T-helper 1 cell (primary cell): ENCODE measurements at places on chromosomes 16 and 17.

GRCh38 chr17:54888254-54888653 lies 12.4 kb upstream of the TOM1L1 start:
- DNase-seq, result no peak

DNA sequence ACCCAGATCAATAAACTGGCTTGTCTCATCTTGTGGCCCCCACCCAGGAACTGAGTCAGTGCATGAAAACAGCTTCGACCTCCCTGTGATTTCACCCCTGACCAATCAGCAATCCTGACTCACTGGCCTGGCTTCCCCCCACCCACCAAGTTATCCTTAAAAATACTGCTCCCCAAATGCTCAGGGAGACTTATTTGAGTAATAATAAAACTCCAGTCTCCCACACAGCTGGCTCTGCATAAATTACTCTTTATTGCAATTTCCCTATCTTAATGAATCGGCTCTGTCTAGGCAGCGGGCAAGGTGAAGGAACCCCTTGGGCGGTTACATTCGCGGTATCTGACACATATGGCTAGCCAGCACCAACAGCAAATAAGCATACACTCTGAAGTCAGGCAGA lies 9.8 kb upstream of the RABEP1 start:
- no peak for DNase-seq

- no peak for DNase-seq
Observed at GRCh38 chr17:81563861-81564586, 11.9 kb upstream of the FAAP100 start.

- DNase-seq, result no peak
Observed at GRCh38 chr17:28093999-28094716, 51.7 kb downstream of the NLK start.

GRCh38 chr16:50293994-50294855 lies 27.9 kb downstream of the ADCY7 start:
- DNase-seq, result no peak

DNA sequence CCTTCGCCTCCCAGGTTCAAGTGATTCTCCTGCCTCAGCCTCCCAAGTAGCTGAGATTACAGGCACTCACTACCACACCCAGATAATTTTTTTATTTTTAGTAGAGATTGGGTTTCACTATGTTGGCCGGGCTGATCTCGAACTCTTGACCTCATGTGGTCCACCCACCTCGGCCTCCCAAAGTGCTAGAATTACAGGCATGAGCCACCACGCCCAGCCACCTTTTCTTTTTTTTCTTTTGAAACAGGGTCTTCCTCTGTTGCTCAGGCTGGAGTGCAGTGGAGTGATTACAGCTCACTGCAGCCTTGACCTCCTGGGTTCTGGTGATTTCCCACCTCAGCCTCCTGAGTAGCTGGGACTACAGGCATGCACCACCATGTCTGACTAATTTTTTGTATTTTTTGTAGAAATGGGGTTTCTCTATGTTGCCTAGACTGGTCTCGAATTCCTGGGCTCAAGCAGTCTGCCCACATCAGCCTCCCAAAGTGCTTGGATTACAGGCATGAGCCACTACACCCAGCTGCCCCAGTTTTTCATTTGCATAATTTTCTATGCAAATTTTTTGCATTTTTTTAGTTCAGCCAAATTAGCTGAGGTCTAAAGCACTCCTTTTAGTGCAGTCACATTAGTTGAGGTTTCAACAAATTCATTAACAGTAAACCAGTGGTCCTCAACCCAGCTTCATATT lies 11.3 kb downstream of the WWP2 start:
- no peak for DNase-seq

DNA sequence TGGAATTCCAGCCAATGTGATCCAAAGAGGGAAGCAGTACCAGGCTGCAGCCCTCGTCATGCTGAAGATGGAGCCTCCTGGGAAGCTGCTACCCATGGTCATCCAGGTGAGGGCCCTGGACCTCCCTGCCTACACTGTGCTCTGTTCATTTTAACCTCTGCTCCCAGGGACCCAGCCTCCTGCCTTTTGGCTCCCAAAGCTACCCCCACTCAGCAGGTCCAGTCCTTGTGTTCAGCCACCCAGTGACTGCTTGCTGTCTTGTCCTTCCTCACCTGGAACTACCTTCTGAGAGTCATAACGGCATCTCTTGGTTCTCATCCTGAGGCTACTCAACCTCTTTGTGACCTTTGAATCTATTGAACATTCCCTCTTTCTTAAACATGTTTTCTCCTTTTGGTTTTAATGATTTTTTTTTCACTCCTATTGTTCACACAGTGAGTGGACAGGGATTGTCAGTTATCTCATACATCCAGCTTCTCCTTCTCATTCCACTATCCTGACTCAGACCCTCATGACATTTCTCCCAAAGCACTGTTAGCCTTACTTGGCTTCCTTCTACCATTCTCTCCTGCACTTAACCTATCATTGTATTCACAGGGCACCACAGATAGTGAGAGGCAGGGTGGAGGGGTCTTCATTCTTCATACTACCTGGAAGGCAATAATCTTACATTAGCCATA lies 53.3 kb downstream of the GOSR1 start:
- DNase-seq, result no peak

GRCh38 chr17:46819906-46820351 lies 1.4 kb upstream of the WNT3 start:
- DNase-seq, result no peak

- no peak for DNase-seq
Observed at GRCh38 chr16:88638323-88639230, at the start of gene IL17C. Gene IL17C, plus strand, starts transcription at chr16:88638572. Its CDS starts 70 bp downstream, at chr16:88638642.

DNA sequence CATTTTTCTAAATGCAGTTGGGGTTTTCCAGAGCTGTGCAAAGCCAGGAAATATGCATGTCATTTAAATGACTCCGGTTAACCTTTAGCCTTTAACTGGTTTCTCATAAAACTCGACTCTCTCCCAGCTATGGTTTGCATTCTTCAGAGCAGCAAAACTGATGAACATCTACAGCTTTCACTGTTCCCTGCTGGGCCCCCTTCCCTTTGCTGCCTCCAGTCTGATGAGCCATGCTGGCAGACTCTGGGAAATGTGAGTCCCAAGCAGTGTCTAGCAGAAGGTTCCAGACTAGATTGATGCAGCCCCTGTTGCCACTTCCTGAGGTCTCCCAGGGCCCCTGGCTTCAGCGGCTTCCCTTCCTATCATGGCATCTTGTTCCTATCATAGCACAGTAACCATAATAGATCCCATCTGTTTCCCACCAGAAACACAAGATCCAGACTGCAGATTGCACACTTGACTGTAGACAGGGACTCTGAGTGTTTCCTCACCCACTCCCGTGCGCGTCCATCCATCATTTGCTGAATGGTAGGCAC lies 135.4 kb downstream of the CLEC16A start:
- DNase-seq, result no peak

GRCh38 chr16:67857547-67858233 lies 10.2 kb upstream of the CENPT start:
- no peak for DNase-seq

DNA sequence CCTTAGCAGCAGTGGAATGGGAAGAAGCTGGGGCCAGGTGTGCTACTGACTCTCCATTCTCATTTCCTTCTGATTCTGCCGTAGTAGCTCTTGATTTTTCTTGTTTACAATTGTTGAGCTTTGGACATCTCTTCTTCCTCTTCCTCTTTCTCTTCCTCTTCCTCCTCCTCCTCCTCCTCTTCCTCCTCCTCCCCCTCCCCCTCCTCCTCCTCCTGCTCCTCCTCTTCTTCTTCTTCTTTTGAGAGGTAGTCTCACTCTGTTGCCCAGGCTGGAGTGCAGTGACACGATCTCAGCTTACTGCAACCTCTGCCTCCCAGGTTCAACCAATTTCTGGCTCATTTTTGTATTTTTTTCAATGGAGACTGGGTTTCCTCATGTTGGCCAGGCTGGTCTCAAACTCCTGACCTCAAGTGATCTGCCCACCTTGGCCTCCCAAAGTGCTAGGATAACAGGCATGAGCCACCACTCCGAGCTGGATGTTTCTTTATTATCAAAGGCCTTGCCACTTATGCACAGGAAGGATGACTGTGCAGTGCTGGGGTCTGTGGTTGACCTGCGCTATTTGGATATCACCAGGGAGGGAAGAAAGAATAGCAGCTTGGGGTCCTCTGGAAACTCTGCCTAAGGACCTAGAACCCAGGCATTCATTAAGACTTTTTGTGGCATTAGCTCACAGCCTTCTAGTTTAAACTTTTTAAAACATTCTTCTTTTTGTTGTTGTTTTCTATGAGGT lies 127.8 kb upstream of the KCNJ16 start:
- DNase-seq, result no peak

GRCh38 chr17:41538565-41538991 lies 10.5 kb upstream of the KRT19 start:
- no peak for DNase-seq

- no peak for DNase-seq
Observed at GRCh38 chr16:50887500-50888298, 145.8 kb downstream of the CYLD start.

- no peak for DNase-seq
Observed at GRCh38 chr16:51557670-51558069, 406.6 kb upstream of the SALL1 start.

DNA sequence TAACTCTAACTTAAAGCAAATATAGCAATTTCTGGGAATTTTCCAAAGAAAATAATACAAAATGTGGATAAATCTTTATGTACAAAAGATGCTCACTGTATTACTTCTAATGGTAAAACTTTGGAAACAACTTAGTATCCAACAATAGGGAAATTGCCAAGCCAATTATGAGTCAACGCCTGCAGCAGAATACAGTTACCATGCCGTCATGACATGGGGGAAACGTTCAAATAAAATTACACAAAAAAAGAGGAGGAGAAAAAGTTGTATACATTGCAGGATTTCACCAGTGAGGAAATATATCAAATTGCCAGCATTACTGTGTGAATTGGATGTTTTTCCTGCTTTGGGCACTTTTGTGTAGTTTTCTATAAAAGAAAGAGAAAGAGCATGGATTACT lies 469.6 kb downstream of the SOX9 start:
- no peak for DNase-seq

- DNase-seq, result no peak
Observed at GRCh38 chr17:12545877-12546513, 119.7 kb upstream of the MYOCD start.

GRCh38 chr16:20870122-20870820 lies 29.9 kb downstream of the DCUN1D3 start:
- no peak for DNase-seq

DNA sequence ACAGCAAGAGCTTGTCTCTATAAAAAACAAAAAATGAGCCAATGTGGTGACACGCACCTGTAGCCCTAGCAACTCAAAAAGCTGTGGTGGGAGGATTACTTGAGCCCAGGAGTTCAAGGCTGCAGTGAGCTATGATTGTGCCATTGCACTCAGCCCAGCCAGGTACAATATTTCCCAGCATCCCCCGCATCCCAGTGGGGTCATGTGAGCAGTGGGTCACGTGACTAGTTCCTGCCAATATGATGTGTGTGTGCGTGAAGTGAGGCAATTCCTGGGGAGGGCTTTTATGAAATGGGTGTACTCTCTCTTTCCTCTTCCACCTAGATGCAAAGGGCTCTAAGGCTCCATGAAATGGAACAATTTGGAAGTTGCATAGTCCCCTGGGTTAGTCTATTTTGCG lies 81.3 kb downstream of the GSG1L start:
- DNase-seq, result no peak

- DNase-seq, result no peak
Observed at GRCh38 chr17:44629314-44629713, 27.0 kb upstream of the MEIOC start.

DNA sequence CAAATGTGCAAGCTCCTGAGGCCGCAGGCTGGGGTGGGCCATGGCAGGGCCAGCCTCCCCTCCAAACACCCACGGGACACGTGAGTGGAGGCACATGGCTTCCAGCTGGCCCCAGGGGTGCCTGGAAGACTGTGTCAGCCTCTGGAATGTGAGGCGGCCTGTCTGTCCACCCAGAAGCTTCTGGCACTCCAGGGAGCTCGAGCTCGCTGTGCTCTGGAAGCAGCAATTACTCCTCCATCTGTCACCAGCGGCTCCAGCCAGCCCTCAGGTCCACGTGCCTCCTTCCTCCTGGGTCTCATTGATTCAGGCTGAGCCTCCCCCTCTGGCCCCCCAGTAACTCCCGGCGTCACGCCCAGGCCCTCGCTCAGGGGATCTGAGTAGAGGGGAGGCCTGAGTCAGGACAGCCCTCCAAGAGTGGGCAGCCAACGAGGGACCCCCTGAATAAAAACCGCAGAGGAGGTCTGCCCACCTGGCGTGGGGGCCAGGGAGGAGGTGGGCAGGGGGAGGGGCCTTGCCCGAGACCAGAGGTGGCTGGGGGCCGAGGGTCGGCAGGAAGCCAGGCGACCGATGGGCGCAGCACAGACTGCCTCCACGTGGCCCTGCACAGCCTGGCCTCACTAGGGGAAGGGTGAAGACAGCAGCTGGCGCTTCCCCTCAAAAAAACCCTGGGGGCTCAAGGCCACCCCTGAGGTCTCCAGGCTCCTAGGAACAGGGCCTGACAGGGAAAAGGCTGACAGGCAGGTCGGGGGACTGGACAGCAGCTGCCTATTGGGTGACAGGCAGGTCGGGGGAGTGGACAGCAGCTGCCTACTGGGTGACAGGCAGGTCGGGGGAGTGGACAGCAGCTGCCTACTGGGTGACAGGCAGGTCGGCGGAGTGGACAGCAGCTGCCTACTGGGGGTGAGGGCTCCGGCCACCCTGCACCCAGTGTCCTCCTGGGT lies 11.9 kb downstream of the PIEZO1 start:
- DNase-seq, result no peak

DNA sequence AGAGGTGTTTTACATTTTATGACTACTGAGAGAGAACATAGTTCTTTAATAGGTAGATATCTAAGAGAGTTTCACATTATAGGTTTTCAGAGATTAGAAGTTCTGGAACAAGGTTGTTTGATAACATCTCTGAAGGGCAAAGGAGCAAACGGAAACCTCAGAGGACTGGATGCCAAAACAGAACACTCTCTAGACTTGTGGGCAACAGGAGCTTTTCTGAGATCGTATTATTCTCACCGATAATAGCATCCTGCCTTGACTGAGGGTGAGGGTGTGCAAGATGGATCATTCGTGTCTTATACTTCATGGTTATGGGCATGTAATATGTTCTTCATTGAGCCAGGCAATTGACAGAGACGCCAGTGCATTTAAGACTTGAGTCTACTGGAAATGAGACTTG lies 234.8 kb downstream of the IRX3 start:
- no peak for DNase-seq
